NCI-H82 (cell line): ENCODE measurements at places on chromosomes 2 and 18.

DNA sequence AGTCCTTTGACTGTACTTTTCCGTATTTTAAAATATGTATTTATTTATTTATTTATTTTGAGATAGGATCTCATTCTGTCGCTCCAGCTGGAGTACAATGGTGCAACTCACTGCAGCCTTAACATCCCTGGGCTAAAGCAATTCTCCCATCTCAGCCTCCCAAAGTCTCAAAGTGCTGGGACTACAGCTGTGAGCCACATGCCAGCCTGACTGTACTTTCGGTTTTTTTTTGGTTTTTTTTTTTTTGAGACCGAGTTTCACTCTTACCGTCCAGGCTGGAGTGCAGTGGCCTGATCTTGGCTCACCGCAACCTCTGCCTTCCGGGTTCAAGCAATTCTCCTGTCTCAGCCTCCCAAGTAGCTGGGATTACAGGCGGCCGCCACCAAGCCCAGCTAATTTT lies 28.9 kb upstream of the CCNYL1 start:
- no peak for DNase-seq

- DNase-seq: no peak
These were observed 50.4 kb downstream of the CCDC102B start for GRCh38 chr18:68848242-68848641.

DNA sequence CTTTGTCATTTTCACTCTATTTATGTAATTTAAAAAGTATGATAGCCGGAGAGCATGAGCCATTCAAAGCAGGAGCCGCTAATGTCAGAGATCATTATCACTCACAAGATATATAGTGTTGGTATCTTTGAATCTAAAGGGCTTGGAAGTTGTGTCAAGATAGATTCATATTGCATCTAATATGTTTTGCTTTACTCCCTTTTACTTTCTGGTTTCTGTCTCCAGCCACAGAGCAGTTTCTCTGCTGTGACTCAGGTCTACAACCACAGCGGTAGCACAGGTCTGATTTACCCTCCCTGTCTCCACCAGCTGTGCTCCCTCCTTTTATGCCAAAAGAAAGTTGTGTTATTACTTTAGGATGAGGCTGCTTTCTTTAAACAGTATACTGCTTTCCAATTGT lies 424.0 kb downstream of the ARHGAP15 start:
- no peak for DNase-seq

- peak; percentile 13 for DNase-seq
These were observed 156.1 kb upstream of the ID2 start for GRCh38 chr2:8525582-8526402.

DNA sequence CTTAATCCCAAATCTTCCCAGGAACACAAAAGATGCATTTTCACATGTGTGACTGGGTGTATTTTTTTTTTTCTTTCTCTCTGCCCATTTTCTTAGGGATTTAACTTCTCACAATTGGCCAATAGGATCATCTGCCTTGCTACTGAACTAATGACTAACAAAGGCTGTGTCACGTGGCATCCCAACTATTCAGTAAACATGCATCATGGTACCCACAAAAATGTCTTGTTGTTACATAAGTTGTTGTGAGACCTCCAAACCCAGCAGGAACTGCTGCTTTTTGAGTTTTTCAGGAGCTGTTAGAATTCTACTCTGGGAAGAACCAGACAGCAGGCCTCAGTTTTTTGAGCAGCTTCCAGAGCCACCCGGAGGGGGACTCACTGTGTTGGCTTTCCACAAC lies 31.9 kb downstream of the GAD1 start:
- no peak for DNase-seq
